ENCODE measurements at places on chromosomes 5 and 9.

- DNase-seq: no peak
Measured at GRCh38 chr9:130782886-130783530, 52.0 kb upstream of the ABL1 start.

- no peak for DNase-seq
Measured at GRCh38 chr9:121107881-121108280, 33.1 kb downstream of the CNTRL start.

DNA sequence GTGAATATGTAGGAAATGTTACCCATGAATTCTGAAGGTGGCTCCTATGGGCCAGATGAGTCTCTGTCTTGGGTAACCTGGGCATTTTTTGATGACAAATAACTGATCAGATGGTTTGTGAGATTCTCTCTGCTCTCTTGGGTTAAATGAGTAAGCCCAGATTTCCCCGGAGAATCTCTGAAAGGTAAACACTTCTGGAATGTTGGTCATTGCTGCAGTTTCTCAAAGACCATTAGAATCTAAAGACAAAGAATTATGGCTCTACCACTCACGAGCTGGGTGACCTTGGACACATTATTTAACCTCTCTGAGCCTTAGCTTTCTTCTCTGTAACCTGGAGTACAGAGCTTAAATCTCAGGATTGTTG, 191.2 kb downstream of the DAB2IP start:
- DNase-seq: no peak

GRCh38 chr5:171703146-171703545, 82.5 kb upstream of the SMIM23 start:
- no peak for DNase-seq

DNA sequence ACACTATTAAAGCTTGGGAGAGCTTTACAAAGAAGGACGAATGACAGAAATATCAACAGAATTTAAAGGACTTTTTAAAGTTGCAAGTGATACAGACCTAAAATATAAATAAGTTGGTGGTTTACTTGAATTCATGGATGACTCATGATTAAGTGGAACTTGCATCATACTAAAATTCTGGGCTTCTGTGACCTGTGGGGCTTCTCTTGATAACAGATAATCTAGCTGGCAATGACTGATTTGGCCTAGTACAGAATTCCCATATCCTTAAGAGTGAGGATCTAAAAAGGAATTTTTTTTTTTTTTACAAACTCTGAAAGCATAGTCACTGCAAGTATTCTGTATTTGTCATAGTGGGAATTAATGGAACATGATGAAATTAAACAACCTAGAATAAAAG, 543.7 kb upstream of the SGCD start:
- DNase-seq: no peak

DNA sequence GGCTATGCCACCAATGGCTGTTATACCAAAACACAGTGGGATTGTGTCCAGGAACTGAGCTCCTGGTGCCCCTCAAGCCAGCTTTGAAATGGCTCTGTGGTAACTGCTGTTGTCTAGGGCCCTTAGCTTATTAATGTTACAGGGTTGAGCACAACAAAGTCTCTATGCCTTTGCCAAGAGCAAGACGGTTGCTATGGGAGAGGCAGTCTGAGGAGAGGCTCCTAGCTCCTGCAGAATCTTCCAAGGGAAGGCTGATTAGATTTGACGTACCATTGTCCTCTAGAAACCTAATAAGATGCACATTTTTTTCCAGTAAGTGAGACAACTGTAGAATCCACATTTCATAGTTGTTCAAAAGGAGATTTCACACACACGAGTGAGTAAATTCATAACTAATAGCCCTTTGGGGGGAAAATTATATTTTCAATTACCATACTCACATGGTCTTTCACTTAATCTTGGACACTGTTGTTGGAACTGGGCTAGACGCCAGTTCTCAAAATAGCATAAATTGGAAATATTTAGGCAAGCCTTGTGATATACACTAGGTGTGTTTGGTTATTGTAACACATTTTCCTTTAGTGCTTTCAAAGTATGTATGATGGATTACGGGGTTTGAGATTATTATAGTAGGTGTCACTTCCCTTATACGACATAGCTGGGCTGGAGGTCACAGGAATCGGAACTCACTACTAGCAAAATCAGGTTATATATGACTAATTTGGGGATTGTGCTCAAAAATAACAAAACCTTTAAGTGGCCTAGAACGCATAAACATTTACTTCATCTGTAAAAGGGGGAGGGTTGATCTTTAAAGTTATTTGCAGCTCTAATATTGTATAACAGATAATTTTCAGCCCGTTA, 186.3 kb upstream of the EGFLAM start:
- DNase-seq: no peak

DNA sequence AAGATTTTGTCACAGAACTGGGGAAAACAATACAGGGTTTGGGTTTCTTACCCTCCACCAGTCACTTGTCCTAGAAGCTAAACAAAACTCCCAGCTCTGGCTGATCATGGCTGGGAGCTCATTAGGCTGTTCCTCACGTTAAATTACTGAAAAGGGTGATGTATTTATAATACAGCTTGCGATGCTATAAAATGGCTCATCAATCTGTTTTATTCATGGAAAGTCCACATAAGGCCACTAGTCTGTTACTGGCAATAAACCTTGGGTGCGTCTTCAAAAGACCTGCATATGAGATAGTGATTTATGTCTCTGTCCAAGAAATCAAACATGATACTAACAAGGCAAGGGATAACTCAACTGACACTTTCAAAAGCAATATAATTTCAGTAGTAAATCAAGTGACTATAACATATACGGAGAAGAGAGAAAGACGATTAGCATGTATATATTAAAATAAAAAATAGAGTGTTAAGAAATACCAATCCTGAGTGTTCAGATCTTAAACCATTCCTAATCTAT, 219.0 kb downstream of the BNC2 start:
- no peak for DNase-seq

GRCh38 chr9:77938163-77938562, 93.4 kb downstream of the GNAQ start:
- no peak for DNase-seq

DNA sequence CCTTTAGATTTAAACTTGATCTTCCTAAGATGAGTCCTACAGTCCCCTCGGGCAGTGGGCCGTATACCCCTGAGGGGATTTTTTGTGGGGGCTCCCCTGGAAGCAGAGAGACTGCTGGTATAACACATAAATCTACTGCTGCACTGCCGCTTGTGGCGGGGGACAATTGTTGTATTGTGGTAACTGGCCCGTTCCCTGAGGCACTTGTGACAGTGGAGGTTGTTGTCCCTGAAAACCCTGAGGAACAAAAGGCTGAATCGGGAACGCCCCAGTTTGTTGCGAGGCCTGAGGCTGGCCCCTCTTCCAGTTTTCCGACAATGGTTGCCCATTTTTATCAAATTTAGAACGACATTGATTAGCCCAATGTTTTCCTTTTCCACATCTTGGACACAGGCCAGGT, 4.7 kb upstream of the TMEM141 start:
- no peak for DNase-seq

DNA sequence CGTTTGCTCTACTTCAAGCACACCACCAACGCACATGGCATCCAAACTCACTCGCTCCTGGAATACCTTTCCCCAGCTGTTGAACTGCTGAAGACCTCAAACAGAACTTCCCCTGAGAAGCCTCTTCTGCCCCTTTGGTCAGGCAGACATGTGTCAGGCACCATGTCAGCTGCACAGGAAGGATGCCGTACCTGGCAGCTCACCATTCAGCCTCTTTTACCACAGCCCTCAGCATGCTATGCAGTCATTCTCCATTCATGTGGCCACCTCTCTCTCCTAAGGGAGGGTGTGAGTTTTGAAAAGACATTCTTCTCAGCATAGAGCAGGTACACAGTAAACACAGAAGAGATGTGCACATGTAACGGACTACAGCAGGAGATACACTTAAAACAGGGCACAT, 14.2 kb downstream of the IL4 start:
- no peak for DNase-seq

DNA sequence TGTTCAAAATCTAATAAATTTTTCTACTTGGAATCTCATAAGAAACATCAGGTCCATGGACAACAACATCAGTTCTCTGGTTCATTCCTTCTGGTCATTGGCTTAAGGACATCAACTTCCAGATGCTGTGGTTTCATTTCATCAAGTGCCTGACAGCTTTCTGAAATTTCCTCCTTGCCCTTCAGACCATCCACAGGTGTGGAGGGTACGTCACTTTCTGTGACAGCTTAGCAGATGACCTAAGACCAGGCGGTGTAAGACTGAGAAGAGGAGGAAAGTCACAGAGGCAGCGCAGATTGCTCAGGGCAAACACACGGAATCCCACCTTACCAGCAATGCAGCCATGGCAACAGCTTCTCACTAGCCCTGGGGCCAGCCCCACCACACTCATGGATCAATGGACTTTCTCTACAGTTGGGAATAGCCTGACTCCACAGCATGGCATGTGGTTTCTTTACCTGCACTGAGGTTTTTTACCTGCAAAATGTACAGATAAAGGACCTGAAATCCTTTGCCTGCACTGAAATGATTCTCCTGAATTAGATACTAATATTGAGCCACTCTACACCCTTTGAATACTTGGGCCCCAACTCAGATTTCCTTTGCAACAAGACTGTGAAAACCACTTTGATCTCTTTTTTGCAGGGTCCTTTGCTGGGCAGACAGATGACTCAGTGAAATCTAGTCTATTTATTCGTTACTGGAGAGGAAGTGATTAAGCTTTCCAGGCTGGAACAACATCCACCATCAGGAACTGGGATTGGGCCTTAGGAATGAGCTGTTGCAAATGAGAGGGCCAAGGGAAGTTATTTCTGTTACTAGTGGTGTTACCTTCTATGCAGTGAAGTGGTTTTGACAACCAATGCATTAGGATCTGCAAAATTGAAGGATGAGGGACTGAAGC, 26.9 kb downstream of the TICAM2 start:
- DNase-seq: no peak

GRCh38 chr5:98320343-98320742, 453.1 kb upstream of the RGMB start:
- DNase-seq: no peak

DNA sequence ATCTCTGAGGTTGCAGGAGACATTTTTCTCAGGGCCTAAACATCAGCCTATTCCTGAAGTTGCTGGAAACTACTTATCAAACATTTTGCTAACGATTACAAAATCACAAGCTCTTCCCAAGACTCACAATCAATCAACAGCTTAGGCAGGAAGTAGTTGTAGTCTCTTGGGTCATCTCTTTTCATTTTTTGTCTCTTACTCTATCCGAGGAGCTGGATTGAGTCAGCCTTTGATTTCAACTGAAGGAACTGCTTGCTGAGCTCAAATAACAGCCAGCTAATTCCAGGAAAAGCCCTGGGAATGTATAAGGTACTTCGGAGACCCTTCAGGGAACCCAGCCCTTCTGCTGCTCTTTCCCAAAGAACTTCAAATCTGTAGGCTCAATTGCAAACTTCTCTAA, 398.9 kb downstream of the PLK2 start:
- no peak for DNase-seq

GRCh38 chr9:101398068-101398929, at the start of the genes MRPL50 and ZNF189:
TSS of gene MRPL50 (minus strand) at chr9:101398618. CDS start at chr9:101398592, 26 bp downstream.
TSS of gene ZNF189 (plus strand) at chr9:101398851. CDS start at chr9:101399157, 306 bp downstream.
- DNase-seq: peak; percentile 100

GRCh38 chr5:62576570-62577170, 1.9 kb upstream of the LRRC70 start:
- no peak for DNase-seq

DNA sequence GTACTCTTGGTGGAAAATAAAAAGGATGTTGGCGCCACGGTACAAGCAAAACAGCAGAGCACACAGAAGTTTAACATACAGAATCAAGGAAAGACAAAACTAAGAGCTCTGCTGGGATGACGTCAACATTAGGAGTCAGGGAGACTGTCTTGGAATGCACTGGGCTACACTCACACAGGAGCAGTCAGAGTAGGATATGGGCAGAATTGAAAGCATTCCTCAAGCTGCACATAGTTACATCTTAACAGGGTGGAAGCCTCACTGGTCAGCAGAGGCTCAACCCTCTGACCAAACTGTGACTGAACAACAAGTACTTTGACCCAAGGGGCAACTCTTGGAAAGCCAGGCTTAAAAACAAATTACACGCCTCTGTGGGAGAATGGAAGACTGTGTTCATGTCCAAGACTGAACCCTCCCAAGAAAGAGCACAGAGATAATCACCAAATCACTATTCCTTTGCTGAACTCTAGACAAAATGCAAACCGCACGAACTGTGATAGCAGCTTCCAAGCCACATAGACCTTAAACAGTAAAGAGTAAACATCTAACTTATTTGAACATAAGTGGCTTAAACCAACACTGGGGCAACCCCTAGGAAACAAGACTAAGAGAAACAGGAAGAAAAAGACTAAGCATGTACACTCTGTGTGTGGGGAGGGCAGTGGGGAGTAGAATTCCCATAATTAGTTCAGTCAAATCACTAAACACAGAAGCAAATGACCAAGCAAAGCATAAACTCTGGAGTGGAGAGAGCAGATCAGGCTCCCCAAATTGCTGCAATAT, 772.7 kb downstream of the PRELID2 start:
- DNase-seq: no peak

- no peak for DNase-seq
Measured at GRCh38 chr9:23526806-23527205, 299.2 kb downstream of the ELAVL2 start.

DNA sequence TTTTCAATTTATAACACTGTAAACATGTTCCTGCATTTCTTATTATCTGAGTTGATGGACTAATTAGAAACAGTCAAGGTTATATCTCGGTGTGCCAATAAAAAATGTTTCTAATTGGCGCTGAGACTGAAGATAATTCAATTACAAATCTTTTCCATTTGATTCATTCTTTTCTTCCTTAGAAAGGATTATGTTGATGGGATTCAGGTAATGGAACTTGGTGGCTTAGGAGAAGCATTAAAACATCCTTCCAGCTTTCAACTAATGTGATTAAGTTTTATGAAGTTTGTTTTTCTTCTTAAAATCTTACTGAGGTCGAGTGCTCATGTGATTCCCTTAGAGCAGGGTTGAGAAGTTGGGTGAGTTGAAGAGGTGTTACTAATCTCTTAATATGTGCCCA, 1015.3 kb downstream of the NR2F1-AS1 start:
- DNase-seq: no peak
